ACHN (cell line): ENCODE measurements at places on chromosomes 3 and 15.
A peak's percentile ranks its signal among the peaks of the same experiment; 100 is the strongest.

GRCh38 chr3:31370681-31371080, 162.0 kb upstream of the STT3B start:
- no peak for DNase-seq

DNA sequence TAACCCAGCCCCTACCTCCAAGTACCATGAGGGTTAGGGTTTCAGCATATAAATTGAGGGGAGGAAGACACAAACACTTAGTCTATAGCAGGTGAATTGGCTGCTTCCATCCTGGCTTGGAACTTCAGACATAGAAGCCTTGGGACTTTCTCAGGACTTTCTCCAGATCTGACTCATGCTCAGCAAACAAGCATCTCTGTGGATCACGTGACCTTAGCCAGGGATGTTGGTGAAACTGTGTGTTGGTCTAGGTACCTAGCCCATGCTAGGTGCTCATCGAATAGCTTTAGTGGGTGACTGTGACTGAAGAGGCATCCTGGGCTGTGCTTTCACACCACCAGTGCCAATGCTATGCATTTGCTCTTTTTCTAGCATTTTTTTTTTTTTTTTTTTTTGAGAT, 58.9 kb downstream of the CD47 start:
- no peak for DNase-seq

- no peak for DNase-seq
These were observed 60.3 kb upstream of the CFAP161 start for GRCh38 chr15:81073801-81074200.

- DNase-seq, result no peak
These were observed 812.3 kb upstream of the ROBO1 start for GRCh38 chr3:80580146-80580545.

- DNase-seq, result no peak
These were observed 62.7 kb upstream of the ITGA11 start for GRCh38 chr15:68494573-68495110.

GRCh38 chr3:33645060-33645647, 72.9 kb downstream of the CLASP2 start:
- peak; percentile 55 for DNase-seq

GRCh38 chr3:28575100-28575745, 226.6 kb upstream of the AZI2 start:
- DNase-seq, result no peak

- no peak for DNase-seq
These were observed 1.7 kb upstream of the FAM3D start for GRCh38 chr3:58668247-58668646.

DNA sequence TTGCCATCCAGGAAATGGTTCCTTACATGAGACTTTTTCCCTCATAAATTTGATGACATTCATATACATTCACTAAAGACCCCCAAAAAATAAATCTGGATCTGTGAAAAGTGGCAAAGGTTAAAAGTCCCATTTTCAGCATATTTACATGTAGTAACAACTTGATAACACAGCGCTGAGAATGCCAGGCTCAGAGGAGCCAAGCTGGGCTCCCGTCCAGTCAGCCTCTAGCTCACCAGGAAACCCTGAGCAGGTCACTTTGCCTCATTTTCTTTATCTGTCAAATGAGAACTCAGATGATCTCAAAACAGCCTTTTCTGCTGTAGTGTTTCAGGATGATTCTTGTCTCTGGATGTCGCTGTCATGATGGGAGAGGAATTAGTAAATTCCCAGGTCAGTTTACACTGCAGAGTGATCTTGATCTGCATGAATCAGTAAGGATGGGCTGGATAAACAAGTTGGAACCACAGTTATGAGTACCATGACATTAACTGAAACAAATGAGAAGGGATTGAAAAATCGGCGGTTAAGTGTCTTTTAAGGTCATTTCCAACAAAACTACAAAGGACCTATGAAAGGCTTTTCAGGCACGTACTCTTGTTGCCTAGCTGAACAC, 82.8 kb downstream of the PPARG start:
- no peak for DNase-seq

DNA sequence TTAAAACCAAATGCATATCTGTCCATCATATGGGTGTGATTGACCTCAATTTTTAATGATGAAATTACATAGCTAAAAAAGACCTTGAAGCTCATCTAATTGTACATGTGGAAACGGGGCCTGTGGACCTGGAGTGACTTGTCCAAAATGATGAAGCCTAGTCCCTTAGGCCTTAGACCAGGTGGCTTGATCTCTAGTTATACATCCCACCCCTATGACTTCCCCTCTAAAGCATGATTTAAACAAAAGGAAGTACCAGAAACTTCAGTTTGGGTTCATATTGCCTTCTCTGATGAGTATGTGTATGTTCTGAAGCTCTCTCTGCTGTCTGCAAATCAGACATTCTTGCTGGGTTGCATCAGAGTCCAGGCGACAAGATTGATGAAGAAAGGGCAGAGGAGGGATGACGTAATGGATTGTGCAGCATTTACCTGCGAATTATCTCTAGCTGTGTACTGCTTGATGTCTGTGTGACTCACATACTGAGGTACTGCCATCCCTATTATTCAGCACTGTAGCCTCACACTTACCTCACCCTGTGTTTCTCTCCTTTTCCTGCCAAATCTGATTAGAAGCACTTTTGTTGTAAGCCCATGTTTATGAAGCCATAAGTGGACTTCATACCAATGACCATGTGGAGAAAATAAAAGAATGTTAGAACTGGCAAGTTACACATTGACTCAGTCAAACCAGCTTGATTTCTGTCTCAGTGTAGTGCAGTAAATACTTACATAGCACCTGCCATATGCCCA, 111.5 kb downstream of the FILIP1L start:
- peak; percentile 69 for DNase-seq

- DNase-seq, result no peak
These were observed 20.8 kb downstream of the FBN1 start for GRCh38 chr15:48624700-48625099.

DNA sequence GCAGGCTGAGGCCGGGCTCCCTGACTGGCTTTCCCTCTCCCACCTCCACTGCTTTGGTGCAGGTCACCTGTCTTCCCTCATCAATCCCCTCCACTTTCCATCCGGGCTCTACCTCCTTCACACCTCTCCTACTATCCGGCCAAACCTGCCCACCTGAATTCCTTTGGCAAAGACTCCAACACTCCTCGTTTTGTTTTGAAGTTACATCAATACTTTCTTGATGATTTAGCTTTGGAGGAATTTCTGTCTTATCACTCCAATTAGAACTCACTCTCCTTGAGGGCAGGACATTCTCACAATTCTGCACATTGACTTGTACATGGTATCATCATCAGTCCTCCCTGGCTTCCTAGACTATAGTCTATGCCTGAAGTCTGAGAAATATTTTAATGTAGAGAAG, 20.4 kb downstream of the LDHAL6B start:
- DNase-seq, result no peak
